ENCODE measurements at places on chromosomes 11 and 22.

- no peak for DNase-seq
Measured at GRCh38 chr22:32579529-32580220, 105.1 kb downstream of the FBXO7 start.

DNA sequence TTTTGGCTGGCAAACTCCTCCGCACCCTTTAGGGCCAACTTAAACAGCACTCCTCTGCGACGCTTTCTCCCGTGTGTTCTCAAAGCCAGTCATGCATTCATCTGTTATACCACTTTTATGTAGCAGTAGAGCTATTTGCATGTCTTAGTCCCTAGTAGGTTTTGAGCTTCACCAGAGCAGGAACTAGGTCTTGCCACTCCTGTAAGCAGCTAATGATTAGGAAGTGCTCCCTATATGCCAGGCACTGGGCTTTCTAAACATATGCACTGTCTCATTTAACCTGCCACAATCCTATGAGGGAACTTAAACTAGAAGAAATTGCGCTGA, 180.8 kb downstream of the DBX1 start:
- DNase-seq: no peak

DNA sequence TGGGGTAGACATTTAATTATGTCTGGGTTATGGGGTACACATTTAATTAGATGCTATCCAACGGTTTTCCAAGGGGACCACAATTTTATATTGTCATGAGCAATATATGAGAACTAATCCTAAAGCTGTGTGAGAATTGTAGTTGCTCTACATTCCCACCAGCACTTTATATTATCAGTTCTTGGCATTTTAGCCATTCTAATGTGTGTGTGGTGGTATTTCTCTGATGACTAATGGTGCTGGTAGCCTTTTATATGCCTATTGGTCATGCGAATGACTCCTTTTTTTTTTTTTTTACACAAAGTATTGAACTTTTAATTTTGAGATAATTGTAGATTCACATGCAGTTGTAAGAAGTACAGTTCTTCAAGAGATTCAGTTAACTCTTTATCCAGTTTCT, 26.2 kb downstream of the TMEM135 start:
- no peak for DNase-seq

DNA sequence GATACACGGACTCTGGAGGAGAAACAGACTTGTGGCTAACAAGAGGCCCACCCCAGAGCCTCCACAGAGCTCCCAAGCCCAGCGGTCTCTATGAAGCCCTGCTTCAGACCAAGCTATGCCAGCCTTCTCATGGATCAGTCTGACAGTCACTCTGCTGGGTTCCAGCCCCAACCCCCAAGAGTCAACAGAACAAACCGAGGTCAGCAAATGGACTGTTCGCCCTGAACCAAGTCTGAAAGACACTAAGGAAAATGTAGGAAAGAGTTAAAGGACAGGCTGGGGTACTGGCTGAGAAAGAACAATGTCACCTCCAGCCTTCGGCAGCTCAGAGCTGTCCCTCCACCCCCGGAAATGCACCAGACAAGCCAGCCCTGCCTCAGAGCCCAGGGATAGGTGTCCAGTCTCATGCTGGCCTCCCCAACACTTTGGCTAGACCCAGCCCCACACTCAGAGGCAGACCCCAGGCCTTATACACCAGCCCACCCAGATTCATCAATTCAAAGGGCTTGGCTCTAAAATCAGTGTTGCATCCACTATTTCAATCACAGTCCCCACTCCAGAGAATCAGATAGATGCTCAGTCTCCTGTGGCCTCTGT, 3.8 kb downstream of the ARFGAP2 start:
- no peak for DNase-seq

GRCh38 chr11:64001484-64002420, 15.5 kb downstream of the OTUB1 start:
- no peak for DNase-seq

GRCh38 chr22:17976121-17976520, 48.2 kb downstream of the MICAL3 start:
- DNase-seq: no peak

GRCh38 chr11:47714554-47715081, 551 bp downstream of the AGBL2 start:
- DNase-seq: no peak

- no peak for DNase-seq
Measured at GRCh38 chr22:47797342-47797945, 1035.0 kb downstream of the TBC1D22A start.

DNA sequence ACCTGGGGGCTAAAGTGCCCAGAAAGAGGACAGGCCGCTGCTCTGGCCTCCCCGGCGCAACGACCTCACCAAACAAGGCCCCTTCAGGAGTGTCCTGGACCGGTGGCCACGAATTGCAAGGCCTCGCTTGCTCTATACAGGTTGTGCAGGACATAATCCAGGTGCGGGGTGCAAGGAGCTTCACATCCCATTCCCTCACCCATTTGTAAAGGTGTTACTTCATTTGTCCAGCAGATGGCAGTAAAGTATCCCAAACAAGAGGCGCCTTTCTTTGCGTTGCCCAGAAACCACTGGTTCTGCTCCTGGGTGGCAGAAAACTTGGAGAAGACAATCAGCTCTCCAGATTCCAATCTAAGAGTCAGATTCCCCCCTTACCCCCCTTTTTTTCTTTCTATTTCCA, 35.9 kb upstream of the PRDM11 start:
- DNase-seq: no peak

DNA sequence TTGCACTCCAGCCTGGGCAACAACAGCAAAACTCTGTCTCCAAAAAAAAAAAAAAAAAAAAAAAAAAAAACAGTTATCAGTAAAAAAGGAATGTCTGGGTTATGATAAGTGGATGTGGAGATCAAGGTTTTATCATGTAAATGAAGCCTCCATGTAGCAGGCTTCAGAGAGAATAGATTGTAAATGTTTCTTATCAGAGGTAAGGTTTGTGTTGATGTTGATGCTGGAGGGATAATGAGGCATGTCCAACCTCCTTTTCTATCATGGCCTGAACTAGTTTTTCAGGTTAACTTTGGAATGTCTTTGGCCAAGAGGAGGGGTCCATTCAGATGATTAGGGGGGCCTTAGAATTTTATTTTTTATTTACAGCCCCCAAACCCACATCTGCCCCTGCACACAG, 35.4 kb upstream of the TREH start:
- DNase-seq: no peak

DNA sequence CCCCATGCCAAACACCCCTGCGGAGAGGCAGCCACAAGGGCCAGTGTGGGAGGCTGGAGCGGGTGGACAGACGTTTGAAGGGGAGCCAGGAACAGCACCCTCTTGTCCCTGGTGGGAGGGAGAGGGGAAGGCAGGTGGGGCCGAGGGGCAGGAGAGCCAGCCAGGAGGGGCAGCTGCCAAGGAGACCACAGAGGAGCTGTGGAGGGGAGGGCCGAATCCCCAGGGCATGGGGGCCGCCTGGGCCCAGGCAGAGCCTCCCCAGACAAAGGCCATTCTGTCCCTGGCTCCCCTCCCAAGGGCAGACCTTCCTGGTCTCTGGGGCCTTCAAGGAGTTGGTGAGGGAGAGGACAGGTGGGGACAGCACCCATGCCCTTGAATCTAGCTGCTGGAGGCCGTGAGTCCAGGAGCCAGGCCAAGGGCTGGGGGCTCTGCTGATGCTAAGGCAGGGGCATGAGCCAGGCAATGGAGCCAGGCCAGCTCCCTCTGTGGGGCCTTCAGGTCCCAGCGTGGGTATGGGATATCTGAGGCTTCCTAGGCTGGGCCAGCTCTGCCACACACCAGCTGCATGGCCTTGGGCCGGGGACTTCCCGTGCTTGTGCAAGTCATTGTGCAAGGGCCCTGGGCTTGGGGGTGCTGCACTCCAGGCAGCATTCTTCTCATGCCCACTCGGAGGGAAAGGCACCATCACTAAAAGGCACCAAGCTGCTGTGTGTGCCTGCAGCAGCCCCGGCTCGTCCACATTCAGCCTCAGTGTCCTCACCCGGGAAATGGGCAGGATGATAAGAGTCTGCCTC, 11.4 kb downstream of the EMID1 start:
- no peak for DNase-seq

- DNase-seq: no peak
Measured at GRCh38 chr11:102819491-102819890, 21.5 kb upstream of the MMP1 start.

DNA sequence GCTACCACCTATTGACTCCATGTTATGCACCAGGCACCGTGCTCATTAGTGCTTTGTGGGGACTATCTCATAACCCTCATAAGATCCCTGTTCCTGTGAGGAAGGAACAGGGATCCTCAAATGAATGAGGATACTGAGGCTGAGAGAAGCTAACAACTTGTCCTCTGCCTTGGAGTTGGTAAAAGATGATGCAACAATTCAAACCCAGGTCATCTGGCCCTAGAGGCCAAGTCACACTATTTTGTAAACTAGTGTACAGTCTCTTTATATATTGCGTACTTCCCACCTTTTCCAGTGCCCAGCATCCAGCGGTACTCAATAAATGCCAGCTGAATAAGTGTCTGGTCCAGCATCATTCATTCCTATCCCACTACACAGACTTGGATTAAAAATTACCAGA, 92.6 kb downstream of the RCN1 start:
- DNase-seq: no peak

DNA sequence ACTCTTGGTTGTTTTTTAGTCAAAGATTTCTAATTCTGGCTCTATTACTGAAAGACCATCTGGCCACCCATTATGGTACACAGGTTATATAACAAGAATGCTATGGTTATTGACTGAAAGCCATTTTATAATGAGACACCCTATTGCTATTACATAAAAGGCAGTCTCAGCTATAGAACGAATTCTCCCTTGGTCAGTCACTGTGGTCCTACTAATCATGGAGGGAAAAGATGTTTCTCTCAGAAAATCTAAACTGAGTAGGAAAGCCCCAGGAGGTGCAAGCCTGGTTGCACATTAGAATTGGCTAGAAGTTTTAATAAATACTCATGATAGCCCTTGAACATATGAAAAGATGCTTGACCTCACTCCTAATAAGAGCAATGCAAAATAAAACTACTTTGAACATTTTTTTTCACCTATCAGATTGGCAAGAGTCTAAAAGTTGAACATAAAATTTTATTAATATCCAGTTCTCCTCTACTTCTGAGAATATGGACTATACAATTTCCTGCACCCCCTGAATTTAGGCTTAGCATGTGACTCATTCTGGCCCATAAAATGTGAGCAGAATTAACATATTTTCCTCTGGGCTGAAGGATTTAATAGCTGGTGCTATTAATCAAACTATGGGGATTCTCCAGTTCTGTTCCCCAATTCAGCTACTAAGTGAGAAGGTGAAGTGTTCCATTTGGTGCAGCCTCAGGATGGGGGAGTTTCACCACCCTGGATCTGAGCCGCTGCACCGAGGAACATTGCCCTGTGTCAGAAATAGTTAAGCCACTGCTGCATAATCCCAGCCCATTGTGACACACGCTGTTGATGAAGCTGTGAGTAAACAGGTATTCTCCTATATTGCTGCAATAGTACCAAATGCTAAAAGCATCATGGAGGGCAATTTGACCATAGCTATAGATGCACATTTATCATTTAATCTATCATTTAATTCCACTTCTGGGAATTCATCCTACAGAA, 11.5 kb upstream of the CRKL start:
- DNase-seq: no peak

DNA sequence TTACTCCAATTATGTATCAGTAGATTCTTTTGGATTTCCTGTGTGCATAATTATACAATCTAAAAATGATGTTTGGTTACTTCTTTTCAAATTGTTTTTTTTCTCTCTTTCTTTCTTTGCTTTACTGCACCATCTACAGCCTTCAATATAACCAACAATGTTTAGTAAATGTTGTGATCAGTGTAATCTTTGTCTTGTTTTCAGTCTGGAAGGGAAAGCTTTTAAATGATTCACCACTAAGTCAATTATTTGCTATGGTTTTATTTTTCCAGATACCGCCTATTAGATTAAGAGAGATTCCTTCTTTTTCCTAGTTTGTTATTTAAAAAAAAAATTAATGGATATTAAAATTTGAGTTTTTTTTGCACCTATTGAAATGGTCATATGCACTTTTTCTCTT, 29.8 kb upstream of the ABTB2 start:
- no peak for DNase-seq

DNA sequence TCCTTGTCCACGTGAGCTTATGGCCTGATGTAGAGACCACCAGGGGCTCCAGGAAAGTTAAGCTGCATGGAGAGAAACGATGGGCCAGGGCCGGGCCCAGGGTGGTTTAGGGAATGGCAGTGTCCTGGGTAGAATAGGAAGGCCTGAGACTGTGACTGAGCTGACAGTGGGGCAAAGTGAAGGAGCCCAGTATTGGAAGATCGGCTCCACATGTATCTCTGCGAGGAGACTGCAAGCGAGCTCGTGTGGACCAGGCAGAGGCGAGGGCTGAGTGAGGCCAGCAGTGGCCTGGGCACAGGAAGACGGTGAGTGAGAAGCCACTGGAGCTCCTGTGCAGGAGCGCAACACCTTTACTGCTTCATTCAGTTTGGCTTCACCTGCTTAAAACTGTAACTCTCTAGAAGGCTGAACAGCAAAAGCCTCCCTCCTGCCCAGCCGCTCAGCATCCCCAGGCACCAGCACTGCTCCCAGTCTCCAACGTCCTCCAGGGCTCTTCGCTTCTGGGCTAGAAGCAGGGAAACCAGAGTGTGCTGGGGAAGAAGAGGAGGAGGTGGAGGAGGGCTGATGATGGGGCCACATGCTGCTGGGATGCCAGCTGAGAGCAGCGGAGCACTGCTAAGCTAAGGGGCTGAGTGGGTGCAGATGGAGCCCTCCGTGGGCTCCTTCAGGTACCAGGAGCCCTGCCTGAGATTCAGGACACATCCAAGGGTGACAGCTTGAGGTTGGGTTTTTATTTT, 13.5 kb downstream of the TCIRG1 start:
- no peak for DNase-seq

GRCh38 chr11:57599381-57599780, 1.9 kb downstream of the SERPING1 start:
- DNase-seq: no peak

GRCh38 chr11:32400670-32401369, 34.5 kb downstream of the WT1 start:
- DNase-seq: no peak
